ENCODE measurements at places on chromosomes 3 and 15.

DNA sequence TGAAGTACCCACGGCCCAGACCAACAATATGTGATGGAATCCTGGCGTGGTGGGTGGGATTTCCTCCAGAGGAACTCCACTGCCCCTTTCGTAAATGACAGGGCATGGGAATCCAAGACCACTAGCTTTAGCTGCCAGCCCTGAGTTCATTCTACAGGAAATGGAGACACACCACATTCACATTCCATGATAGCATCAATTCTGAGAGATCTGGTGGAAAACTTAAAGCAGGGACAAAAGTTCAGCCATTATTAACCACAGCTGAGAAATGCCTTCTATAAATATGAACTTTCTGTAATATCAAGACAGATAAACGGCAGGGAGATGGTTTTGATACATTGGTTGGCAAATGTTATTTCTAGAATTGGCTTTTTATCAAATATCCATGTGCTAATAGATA, 98.2 kb downstream of the FBN1 start:
- peak; percentile 51 for DNase-seq

DNA sequence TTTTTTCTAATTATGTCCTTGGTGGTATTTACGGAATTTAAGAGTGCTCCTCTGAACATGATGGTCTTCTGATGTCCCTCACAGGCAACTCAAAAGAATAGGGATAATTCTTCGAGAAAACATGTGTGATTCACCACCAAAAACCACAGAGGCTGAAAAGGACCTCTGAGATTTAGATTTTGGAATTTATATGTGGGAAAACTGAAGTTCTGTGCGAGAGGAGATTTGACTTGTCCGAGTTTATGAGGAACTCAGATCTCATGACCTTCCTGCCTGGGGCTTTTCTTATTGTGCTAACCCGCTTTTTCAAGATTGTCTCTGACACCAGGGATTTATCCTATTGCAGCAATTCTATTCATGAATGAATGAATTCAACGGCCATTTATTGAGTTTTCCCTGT, 142.4 kb downstream of the FAM43A start:
- peak; percentile 13 for DNase-seq

DNA sequence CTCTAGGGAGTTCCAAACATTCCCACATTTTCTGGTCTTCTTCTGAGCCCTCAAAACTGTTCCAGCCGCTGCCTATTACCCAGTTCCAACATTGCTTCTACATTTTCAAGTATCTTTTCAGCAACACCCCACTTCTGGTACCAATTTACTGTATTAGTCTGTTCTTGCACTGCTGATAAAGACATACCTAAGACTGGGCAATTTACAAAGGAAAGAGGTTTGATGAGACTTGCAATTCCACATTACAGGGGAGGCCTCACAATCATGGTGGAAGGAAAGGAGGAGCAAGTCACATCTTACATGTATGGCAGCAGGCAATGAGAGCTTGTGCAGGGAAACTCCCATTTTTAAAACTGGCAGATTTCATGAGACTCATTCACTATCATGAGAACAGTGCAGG, 629.1 kb upstream of the NR2F2 start:
- no peak for DNase-seq

- no peak for DNase-seq
Observed at GRCh38 chr3:126446791-126447190, 28.9 kb downstream of the ZXDC start.

DNA sequence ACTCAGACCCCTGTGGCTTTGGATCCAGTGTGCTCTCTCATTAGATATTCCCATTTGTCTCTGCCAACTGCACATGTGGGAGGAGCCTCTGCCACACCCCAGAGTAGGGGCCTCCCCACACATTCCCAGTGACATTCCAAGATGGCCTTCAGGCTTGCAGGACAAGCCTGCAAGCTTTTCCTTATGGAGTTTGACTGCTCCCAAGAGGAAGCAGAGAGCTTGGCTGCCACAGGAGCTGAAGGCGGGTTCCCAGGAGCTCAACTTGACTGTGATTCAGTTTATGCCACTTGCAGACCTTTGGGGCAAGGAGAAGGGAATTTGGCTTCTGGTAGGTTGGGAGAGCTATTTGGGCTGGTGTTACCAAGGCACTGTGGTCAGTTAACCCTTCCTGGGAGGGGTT, 22.5 kb upstream of the EPHB1 start:
- DNase-seq = no peak

DNA sequence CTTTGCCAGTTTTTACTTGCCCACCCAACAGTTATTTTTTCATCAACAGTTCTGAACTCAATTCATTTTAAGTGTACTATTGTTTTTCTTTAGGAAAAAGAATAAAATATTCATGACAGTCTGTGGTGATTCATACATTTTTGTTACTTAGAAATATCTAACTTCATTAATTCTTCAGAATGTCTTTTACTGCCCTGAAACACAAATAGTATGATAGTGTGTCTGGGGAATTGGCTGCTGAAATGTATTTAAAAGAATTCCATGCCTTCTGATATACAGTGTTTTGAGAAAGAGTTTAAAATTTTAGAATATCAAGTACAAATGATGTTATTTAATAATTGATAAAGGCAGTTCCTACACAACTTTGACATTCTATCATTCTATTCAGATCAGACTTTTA, 854.1 kb downstream of the NAALADL2 start:
- no peak for DNase-seq
